SHP77 (cell line): ENCODE measurements at places on chromosomes 11 and 22.

DNA sequence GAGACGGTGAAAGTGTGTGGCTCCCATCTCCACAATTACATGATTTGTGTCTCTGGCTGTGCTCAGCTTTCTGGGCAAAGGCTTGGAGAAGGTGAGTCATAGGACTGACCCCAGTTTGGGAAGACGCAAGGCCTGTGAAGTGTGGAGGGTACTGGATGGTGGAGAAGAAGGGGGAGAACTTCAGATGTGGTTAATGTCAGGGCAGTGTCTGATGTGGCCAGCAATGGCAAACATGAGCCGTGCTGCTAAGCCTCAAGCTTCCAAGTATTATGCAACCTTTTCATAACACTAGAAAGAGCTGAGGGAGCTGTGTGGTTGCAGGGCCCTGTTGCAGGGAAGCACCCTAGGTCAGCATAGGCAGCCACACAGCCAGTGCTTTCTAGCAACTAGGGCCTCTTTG, 110.9 kb downstream of the NTM start:
- no peak for DNase-seq

GRCh38 chr22:33757041-33757801, 163.1 kb downstream of the LARGE1 start:
- DNase-seq = no peak

- DNase-seq = no peak
Observed at GRCh38 chr11:45798793-45799441, 6.0 kb upstream of the SLC35C1 start.

GRCh38 chr11:120208001-120208441, 2.8 kb upstream of the OAF start:
- no peak for DNase-seq

DNA sequence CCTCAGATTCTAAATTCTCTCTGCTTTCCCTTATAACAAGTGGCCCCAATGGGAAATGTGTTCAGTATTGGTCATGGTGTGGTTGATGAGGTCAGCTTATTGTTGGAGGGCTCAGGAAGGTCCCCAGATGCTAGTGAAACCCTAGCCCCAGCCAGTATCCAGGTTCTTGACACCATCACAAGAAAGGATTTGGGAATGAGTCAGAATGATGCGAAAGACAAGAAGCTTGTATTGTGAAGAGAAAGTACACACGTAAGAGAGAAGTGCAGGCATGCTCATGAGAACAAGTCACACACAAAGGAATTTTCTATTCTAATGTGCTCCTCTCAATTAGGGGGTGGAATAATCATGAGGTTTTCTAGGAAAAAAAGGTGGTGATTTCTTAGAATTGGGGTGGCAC, 34.9 kb upstream of the TRPC6 start:
- DNase-seq = no peak

DNA sequence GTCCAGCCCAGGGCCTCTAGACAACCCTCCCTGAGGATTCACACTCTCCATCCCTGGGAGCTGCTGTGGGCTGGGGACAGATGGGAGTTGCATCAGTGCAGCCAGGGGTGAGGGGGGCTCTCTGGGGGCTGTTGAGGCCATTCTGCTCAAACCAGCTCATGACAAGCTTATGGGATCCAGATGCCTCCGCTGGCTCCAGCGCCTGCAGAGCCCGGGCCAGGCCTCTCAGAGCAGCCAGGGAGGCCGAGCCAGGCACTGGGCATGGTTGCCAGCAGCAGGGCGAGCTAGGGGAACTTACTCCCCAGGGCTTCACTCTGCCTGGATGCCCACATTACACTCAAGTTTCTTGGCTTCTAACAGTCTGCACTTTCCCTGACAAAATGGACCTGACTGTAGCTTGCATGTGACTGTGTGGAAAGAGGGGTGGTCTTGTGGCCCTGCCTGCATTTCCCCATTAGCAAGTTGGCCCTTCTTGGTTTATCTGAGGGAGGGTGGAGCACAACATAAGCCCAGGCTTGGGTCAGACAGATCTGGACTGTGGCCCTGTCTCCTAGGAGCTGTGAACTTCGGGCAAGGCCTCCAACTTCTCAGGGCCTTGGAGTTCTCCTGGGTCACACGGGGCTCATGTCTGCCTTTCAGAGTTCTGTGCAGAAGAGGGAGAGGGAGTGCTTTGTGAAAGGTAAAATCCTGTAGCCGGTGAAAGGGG, 34.5 kb upstream of the CYB5R3 start:
- no peak for DNase-seq

GRCh38 chr22:38944653-38945052, 12.8 kb upstream of the APOBEC3A start:
- no peak for DNase-seq

- no peak for DNase-seq
Observed at GRCh38 chr11:111183706-111184105, 61.8 kb upstream of the POU2AF2 start.

- DNase-seq = peak; percentile 89
Observed at GRCh38 chr11:47248664-47249377, at the start of gene ACP2. TSS of gene ACP2 (minus strand) at chr11:47248814. CDS start at chr11:47248789, 25 bp downstream.

DNA sequence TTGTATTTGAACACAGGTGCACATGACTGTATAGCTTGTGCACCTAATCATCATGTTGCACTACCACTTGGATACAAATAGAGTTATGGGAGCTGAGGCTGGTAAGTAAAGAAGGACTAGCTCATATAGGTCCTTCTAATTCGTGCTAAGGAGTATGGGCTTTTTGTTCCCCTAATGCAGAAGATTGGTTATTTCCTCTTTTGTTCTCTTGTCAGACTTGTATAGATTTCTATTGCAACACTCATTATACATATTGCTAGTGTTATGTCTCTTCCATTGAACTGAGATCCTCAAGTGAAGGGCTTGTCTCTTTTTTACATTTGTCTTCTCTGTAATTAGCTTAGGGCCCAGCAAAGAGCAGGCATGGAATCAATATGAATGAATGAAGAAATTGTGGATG, 54.1 kb upstream of the ARHGAP20 start:
- DNase-seq = no peak

- no peak for DNase-seq
Observed at GRCh38 chr22:31227186-31227585, 15.1 kb downstream of the LIMK2 start.

DNA sequence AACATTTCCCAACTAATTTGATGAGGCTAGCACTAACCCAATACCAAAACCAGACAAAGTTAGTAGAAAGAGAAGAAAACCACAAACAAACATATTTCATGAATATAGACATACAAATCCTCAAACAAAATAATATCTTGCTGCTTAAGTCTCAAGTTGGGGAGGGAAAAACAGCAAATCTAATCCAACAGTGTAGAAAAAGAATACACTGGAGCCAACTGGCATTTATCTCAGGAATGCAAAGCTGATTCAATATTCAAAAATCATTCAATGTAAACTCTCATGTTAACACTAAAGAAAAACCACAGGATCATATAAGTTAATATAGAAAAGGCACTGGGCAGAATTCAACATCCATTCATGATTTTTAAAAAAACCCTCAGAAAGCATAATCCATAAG, 18.2 kb downstream of the GNB1L start:
- DNase-seq = no peak

DNA sequence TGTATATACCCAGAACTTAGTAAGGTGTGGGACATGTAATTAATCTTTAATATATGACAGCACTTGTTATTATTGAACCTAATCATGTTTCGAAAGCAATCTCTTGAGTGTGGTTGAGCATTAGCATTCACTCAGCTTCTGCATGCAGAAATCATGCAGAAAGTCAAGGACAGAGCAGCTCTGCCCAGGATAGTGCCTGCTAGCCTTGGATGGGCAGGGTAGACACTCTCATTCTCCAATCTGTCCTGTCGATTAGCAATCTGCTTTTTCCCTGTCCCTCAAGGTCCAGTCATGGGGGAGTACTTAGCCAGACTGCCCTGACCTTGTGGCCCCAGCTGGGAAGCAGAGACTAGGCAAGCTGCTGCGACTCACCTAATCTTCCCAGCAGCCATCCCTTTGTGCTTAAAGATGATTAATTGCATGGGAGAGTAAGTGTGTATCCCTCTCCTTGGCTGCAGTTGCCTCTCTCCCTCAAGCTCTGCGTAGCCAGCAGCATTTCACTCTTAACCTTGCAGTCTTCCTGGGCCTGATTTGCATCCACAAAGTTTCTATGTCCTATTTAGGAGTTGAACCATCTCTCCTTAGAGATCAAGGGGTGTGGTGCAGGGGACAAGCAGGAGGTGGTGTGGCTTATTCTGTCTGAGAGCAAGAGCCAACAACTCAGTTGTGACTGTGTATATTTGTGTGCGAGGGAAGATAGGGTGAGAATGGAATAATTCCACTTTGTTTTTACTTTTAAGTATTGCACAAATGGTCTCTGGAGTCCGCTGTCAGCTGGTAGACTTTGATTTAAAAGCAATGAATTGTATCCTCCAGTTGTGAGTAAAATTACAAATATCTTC, 101.4 kb downstream of the FDX1 start:
- no peak for DNase-seq

- DNase-seq = no peak
Observed at GRCh38 chr22:36081023-36081431, 52.4 kb upstream of the RBFOX2 start.

DNA sequence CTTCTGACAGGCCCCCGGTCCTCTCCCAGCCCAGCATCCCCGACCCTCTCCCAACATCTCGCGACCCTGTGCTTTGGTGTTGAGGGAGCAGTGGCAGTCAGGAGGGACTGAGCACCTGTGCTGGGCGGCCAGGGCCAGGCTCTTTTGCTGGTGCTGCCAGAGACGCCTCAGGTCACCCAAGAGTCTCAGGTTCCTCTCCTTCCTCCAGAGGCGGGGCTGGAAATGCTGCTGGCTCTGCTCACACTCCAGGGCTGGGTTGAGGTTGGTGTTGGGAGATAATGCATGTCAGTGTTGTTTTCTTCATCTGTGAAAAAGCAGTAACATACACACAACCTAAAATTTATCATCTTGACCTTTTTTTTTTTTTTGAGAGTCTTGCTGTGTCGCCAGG, 1.2 kb upstream of the IGLL1 start:
- no peak for DNase-seq

- no peak for DNase-seq
Observed at GRCh38 chr11:59200423-59200746, 12.3 kb downstream of the MPEG1 start.

GRCh38 chr11:74447720-74448119, 19.6 kb downstream of the KCNE3 start:
- DNase-seq = no peak

DNA sequence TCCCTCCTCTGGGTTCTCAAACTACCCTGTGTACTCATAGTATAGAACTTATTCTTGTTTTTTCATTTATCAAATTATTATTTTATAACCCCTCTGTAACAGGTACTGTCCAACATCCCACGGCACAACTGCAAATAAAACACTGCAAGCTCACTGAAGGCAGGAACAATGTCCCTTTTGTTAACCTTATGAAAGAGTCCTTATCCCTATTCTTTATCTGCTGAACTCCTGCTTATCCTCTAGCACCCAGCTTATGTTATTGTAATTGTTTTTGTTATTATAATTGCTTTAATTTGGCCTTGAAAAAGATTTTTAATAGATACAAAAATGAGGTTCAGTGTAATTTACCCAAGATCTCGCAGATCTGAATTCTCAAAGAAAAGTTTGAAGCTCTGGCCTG, 130.4 kb downstream of the MSANTD4 start:
- no peak for DNase-seq
